Glomerular endothelial cell (primary cell): ENCODE measurements at places on chromosomes 2 and 18. TPM values are rescaled to one million over a fixed set of nuclear protein-coding genes. Genes with fewer than 3 reads are reported as not detected.
A peak's percentile ranks its signal among the peaks of the same experiment; 100 is the strongest.

DNA sequence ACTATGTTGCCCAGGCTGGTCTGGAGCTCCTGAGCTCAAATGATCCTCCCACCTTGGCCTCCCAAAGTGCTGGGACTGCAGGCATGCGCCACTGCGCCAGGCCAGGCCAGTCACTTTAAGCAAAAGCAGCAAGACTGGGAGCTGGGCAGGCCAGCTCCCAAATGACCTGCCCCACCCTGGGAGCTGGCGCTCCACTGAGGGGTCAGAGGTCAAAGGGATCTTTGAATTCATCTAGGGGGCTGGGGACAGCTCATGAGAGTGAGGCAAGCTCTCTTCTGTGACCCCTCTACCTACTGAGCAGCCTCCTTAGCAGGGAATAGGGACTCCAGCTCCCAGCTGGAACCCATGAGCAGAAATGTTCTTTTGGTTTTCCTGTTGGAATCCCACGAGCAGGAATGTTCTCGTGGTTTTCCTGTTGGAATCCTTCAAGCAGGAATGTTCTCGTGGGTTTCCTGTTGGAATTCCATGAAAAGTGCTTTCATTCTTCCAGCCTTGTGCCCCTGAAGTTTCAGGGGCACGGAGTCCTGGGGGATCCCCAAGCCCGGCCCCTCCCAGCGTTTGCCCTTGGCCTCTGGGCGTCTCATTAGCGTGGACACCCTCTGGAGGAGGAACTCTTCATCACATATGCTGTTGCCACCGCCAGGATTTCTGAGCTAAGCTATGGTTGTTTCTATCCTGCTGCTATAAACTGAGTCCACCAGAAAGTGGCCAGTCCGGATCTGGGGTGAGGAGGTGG is 162.0 kb upstream of the HAAO start:
- DNase-seq = no peak

DNA sequence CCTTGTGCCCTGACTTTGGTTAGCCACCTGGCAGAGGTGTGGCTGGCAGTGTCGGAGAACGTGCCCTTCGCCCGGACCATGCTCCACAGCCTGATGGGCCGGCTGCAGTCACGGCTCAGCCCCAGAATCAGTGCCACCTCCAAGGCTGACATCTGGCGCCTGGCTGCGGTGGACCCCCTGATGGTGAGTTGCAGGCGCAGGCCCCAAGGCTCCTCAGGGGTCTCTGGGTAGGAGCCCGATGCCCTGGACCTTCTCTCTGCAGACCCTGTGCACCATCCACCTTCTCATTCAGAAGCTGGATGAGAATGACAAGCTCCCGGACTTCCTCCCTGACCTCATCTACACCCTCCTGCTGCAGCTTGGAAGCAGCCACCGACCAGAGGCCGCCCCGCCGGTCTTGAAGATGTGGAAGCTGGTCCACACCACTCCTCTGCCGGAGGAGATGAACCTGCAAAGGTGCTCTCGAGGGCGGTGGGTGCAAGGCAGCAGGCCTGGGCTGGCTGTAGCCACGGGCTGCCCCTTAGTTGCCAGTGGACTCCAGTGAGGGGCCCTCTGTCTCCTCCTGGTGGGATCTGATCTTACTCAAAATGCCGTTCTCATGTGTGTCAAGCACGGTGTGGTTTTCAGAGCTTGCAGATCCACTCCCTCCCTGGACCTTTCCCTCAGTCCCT is 32.1 kb downstream of the HJURP start:
- no peak for DNase-seq

GRCh38 chr18:31722369-31722957 is 38.1 kb upstream of the B4GALT6 start:
- DNase-seq = peak; percentile 64

DNA sequence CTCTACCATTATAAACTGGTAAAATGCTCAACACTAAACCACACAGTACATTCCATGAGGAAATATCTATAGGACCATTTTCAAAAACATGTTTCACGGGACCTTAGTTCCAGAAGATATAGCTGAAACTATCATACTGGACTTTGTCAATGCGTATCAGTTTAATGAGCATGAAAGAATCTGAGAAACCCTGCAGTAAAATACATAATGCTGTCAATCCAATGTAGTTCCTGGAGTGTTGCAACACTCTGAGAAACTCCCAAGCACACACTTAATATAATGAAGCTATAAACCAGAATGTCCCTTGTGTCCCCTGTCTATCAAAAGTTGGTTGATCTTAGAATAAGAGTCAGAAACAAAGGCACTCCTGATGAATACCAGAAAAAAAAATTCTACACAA is 16.2 kb downstream of the IWS1 start:
- no peak for DNase-seq

PLGLB1 gene
- 1.3 and 3.8 TPM in 2 replicates for total RNA-seq

ZBTB7C gene
- total RNA-seq = 0.06 and 0.34 TPM in 2 replicates

ZNF407 gene
- 9.7 and 14.3 TPM in 2 replicates for total RNA-seq
